Body of pancreas (tissue), 4 donors: ENCODE measurements at places on chromosomes 4 and X.
A peak's percentile ranks its signal among the peaks of the same experiment; 100 is the strongest.

DNA sequence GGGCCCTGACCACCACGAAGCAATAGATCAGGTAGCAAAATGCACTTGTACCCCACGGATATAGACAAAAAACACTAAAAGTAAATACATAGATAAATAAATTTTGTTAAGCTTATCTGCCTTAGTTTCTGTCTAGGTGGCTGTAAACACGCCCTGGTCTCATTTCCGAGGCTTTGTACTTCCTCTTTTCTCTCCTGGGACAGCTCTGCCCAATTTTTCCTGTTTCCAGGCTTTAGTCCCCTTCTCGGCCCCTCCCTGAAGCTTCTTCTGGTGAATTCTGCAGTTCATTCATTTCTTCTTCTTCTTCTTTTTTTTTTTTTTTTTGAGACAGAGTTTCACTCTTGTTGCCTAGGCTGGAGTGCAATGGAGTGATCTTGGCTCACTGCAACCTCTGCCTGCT lies 73.4 kb upstream of the STOX2 start:
- no peak for DNase-seq

DNA sequence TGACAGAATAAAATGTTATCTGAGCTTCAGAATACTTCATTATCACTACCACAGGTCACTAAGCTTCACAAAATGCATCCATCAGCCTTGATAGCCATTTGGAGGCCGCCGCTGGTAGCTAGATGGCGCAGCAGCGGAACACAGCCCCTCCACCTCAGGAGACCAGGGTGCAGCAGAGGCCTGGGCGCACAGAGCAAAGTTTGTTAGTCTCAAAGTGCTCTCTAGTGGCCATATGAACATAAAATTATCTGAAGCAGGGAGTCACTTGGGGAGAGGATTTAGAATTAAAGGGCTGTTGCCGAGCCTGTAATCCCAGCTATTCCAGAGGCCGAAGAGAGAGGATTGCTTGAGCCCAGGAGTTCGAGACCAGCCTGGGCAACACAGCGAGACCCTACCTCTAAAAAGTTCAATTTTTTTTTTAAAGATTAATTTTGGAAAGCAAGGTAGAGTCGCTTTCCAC lies 8.1 kb upstream of the DCTD start:
- DNase-seq = peak; percentile 87

DNA sequence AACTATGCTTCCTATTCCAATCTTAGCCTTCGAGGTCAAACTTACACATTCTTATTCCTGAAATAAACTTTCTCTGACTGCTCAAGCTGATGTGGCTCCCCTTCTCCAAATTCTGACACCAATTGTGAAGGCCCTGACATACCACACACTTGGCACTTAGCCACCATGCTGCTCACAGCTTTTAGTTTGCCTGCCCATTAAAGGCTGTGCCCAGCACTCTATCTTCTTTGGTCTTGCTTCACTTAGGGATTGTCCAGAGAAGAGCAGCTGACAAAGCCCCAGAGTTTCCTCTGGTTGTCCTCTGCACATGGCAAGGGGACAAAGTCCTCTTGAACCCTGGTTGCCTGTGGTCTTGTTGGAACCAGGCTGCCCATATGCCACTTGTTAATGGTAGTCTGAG lies 126.1 kb downstream of the ARHGEF9 start:
- no peak for DNase-seq

GRCh38 chr4:89303177-89303576 lies 4.4 kb downstream of the GPRIN3 start:
- peak; percentile 30 for DNase-seq

GRCh38 chr4:115213716-115214115 lies 100.3 kb upstream of the NDST4 start:
- DNase-seq = no peak
